ENCODE measurements at places on chromosomes 7 and 10.
A peak's percentile ranks its signal among the peaks of the same experiment; 100 is the strongest.

GRCh38 chr7:129370812-129371211 lies 63.4 kb upstream of the STRIP2 start:
- DNase-seq: no peak

DNA sequence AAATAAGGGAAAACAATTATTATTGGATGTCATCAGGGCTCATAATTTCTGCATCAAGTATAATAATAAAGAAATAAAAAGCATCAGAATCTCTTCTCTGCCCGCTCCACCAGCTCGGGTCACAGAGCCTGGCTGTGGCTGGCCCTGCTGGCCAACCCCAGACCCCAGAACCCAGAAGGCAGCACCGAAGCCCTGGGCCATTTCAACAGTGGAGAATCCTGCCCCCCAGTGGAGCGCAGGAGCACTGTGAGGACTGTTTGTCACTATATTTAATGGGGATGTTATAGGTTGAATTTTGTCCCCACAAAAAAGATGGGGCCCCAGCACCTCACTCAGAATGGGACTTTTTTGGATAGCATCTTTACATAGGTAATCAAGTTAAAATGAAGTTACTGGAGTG lies 27.3 kb downstream of the DENND11 start:
- no peak for DNase-seq

DNA sequence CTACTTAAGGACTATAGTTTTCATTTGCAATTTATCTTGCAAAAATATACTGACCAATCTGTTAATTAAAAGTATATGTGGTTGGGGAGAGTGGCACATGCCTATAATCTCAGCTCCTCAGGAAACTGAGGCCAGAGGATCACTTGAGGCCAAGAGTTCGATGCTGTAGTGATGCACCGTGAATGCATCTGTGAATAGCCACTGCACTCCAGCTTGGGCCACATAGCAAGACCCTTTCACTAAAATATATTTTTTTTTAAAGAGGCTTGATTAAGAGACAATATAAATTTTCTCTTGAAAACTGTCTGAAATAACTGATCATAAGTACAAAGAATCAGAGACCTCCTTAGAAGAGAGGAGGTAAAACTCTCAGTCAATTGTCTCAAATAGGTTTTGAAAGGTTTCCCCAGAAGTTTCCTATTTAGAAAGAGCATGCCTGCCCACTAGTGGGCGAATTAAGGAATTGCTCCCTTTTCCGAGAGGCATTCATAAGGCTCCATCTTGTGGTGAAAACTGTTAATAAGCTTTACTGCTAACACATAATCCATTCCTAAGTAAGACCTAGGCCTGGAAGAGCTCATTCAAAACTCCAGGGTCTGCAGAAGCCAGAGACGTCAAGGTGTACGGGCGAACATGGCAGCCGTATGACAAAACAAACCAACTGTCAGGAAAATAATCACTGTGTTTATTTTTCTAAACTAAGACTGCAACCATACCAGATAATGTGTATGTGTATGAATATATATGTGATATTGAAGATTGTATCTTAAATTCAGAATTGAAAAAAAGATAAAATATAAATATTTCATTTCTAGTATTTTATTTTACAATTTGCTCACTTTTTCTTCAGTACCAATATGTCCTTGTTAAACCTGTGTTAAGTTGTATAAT lies 6.8 kb upstream of the TAS2R40 start:
- DNase-seq: peak; percentile 22

DNA sequence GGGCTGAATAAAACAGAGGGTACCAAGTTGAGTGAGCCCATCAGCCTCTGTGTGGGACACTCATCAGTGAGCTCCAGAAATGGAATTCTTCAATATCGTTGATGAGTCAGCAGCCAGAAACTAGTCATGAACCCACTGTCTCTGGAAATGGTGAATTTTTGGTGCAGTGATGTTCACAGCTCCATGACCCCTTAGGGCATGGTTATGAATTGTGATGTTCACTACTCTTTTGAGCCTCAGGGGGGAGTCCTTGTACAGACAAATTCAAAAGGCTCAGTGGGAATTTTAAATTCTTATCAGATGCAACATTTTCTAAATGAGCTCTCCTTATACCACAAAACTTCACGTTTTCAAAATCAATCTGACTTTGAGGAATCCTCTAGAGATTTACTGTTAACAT lies 335.7 kb downstream of the PHTF2 start:
- no peak for DNase-seq

DNA sequence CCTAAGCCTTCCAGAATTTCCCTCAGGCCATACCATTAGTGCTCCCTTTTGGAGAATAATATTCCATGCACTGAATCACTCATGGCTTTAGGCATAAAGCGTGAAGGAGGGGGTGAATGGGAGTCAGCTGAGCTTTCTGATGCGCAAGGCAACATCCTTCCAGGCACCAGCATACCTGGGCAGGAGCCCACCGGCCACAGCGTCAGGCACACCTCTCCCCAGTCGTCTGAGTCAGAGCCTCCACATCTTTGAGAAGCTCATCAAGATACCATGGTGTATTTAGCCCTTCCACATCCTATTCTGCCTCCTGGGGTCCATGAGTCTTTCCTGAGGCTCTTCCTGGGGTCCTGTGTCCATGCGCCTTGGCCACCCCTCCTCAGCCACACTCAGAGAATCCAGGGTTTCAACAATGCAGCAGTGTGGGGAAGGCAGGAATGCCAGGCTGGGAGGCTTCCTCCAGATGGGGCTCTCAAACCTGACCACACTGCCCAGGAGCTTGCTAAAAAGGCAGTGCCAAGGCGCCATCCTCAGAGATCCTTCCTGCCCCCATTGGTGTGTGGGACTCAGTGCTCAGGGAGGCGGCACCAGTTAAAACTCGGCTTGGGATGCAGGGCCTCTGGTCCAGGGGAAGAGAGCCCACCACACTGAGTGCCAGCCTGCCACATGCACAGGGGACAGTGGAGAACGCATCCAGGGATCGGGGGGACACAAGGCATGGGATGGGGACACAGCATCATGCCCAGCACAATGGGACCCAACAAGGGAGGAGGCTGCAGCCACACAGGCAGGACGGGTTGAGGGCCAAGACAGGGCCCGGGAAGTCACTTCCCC lies 31.6 kb downstream of the RASGEF1A start:
- no peak for DNase-seq

GRCh38 chr10:95441547-95441923 lies 119.6 kb downstream of the SORBS1 start:
- DNase-seq: no peak

- no peak for DNase-seq
These were observed 1231.1 kb upstream of the CELF2 start for GRCh38 chr10:9786576-9786975.

DNA sequence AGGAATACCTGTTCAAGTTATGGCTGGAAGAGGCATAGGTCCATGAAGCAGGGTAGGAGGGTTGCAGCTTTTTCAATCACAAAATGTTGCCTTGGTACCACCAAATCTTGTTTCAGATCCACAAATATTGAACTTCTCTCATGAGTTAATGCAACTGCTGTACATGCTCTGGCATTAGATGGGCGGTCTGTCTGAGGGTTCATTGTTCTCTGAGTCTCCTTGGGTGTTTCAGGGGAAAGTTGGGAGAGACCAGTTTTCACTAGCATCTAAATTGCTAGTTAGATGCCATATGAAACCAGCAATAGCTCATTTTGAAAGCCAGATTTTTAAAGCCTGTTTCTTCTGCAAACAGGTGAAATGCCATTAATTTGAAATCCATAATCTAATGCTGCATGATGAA lies 27.8 kb upstream of the ELMO1 start:
- DNase-seq: no peak

DNA sequence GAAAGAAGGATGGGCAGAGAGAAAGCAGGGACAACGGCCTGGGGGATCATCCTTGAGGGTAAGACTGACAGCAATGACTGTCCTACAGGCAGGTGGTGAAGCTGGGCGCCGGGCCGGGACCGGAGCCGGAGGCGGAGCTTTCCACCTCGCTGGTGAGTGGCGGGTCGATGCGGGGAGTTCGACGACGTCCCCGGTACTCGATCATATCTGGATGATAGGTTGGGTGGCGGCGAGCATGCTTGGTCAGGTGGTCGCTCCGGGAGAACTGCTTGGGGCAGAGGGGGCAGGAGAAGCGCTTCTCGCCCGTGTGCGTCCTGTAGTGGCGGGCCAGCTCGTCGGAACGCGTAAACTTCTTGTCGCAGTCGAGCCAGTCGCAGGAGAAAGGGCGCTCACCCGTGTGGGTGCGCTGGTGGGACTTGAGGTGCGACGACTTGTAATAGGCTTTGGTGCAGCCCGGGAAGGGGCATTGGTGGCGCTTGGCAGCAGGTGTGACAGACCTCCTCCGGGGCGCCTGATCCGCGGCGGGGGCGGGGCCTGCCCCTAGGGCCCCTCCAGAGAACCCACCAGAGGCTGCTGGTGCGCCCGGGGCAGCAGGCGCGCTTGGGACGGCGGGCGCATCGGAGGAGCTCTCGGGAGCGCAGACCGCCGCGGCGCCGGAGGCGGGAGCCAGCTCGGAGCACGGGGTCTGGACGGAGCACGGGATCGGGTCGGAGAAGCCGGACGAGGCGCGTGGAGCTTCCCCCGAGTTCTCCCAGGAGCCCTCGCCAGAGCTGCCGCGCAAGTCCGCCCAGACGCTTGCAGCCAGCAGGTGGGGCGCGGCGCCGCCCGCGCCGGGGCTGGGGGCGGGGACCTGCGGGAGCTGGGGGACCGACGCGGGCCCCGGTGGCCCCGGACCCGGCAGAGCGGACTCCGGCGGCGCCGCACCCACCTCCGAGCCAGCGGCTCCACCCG lies 752 bp downstream of the KLF14 start:
- peak; percentile 24 for DNase-seq

- no peak for DNase-seq
These were observed 138.9 kb downstream of the ADK start for GRCh38 chr10:74289951-74290350.

- no peak for DNase-seq
These were observed 287.0 kb upstream of the CDC14C start for GRCh38 chr7:48637382-48637781.

DNA sequence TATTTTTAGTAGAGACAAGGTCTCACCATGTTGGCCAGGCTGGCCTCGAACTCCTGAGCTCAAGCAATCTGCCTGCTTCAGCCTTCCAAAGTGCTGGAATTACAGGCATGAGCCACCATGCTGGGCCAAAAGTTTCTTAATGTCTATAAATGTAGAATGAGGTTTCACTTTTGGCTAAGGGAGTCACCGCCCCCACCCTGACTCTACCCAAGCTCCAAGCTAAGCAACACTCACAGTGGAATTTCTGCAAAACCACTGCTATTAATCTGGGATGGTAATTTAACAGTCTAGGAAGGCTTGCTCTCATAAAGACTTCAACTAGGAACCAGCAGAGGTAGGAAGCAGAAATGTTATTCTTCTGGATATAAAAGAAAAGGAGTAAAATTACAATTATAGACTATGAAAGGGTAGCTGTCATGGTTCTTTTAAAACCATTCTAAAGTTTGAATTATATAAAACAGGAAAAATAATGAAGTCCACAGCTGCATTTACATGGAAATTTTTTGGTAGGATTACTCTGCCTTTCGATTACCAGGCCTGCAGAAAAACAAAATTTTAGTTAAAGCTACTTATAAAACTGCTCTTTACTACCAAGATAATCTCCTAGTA lies 211.6 kb downstream of the SFMBT2 start:
- no peak for DNase-seq

GRCh38 chr7:1698201-1698600 lies 28.1 kb downstream of the ELFN1 start:
- no peak for DNase-seq

GRCh38 chr10:77506517-77507200 lies 130.9 kb downstream of the KCNMA1 start:
- no peak for DNase-seq

DNA sequence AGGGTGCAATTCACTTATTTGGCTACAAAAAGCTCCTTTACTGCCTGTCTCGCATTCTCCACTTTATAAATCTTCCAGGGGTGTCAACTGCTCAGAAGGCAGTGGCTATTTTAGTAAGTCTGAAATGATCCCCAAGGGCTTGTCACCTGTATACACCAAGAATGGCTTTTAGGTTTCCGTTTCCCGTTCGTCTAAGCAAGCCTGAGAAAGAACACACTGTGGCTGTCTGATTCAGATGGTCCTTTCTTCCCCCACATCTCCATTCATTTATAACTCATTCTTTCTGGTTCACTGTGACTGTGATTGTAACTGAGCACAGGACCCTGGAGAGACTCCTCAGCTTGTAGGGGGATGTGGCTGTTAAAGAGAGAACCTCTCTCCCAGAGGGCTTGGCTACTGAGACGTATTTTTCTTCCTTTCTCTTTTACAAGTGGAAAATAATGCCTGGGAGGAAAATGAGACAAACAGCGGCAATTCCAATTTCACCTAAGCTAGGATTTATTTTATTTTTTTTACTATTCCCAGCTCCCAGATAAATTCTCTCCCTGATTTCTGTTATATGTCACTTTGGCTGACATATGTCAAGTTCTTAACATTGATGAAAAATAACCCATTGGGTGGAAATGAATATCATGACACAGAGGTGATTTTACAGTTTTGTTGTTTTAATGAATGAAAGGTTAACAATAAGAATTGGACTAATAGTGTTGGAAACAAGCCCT lies 129.3 kb downstream of the FAM107B start:
- DNase-seq: no peak

- DNase-seq: no peak
These were observed 3.0 kb upstream of the MCM10 start for GRCh38 chr10:13158401-13158800.

GRCh38 chr7:141634065-141634464 lies 67.9 kb downstream of the DENND11 start:
- DNase-seq: no peak

DNA sequence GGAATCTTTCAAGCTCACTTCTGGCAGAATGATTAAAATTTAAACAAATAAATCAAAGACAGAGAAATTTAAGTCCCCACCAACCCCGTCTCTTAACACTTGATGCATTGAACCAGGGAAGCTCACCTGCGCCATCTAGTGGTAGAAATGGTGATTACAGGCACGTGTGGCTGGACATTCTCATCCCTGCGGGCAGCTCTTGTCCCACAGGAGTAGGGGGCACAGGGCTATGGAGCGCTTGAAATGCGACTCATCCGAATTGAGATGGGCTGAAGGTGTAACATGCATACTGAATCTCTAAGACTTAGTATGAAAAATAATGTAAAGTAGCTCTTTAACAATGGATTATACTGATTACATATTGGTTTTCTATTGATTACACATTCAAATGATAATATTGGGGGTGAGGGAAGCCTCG lies 24.8 kb upstream of the SLIT1 start:
- peak; percentile 49 for DNase-seq

Measured in stimulated activated CD4-positive, alpha-beta T cell treated with anti-CD3 and anti-CD28 coated beads, Interleukin-12 subunit alpha, Interleukin-12 subunit beta, amount 100 ng/mL, for 24 hours (primary cell).